ENCODE measurements at places on chromosomes 11 and 22.

DNA sequence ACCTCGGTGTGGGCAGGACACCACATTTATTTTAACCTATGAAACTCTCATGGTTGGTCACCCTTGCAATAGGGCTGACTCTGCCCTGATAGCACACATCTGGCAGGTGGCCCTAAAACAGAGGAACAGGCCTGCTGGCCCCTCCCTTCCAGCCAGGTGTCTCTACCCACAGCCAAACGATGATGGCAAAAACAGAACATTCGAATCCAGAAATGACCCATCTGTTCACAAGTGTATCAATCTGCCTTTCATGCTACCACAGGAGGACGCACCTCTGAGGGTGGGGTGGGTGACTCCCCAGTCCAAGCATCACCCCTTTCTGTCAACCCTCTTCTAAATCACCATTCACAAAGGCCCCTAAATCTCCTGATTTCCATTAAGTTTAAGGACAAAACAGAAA, 118.1 kb downstream of the ETS1 start:
- ATAC-seq = no peak

GRCh38 chr11:12215181-12215593, 104.8 kb downstream of the MICAL2 start:
- ATAC-seq = no peak

DNA sequence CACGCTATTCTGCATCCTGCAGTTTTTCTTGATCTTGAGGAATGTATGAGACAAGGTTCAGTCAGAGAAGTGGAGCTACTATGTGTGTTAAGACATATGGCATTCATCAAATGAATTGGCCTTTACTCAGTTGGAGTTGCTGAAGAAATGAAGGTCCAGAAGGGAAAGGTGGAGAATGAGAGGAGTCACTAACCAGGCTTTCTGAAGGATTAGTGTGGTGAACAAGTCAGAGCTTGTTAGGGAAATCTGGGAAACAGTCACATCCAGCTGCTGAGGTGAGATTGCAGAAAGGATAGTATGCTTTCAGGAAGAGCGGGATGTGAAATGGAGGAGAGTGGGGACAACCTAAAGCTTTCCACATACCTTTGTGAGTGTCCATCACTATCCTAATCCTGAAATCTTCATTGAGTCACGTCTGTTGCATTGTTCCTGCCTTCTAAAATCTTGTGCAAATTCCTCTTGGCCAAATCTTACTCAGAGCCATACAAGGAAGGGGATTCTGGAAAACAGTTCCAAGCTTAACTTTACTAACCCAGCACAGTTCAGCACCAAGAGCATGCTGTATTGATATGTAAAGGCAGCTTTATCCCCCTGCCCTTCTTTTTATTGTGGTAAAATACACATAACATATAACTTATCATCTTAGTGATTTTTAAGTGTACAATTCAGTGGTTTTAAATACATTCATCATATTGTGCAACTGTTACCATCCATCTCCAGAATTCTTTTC, 11.4 kb upstream of the PITPNB start:
- no peak for ATAC-seq

DNA sequence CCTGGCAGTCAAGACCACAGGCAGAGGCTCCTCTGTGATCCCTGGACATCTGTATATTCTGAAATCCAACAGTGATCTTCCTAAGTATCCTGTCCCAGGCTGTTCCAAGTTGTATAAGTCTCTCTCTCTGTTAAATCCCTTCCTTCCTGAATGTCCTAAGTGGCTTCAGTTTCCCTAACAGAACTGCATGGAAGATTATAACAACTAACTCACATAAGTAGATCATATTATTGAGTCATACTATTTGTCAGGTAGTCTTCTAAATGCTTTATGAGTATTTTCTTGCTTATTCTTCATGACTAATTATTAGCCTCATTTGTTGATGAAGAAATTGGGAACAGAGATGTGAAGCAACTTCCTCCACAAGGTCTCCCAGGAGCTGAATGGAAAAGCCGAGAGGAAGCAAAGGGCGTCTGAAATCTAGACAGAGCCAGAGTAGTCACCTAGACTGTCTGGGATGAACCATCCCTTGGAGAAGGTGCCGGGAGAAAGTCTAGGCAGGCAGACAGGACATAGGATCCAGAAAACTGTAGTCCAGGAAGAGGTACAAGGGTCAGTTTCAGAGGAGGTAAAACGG, 93.2 kb upstream of the FAT3 start:
- ATAC-seq = peak; percentile 66

DNA sequence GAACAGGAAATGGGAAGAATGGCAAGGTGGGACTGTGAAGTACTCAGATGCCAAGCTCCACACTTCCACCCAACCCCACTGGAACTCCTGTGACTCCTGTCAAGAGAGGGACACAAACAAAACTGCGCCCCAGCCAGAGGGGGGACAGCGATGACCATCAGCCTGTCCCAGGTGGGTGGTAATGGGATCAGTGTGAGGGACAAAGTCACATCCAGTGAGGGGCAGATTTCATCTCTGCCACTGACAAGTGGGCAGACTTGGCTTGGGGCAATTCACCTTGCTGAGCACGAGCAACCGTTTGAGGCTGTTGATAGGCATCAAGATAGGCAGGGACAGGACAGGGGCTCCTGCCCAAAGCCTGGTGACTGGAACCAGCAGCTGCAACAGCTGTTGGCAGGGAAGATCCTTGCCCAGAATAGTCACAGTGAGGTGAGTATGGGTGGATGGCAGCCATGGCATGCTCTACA, 105.4 kb upstream of the PITPNB start:
- ATAC-seq = no peak

- ATAC-seq = no peak
Measured at GRCh38 chr11:126522606-126523005, 167.1 kb downstream of the ST3GAL4 start.

- ATAC-seq = no peak
Measured at GRCh38 chr11:85826116-85826855, 15.3 kb upstream of the SYTL2 start.

GRCh38 chr22:50363166-50363802, 20.2 kb downstream of the PPP6R2 start:
- ATAC-seq = no peak

Data from gastroesophageal sphincter (tissue), 4 donors.